WTC11 (cell line): ENCODE measurements at places on chromosomes 4 and X. TPM values are rescaled to one million over a fixed set of nuclear protein-coding genes. Genes with fewer than 3 reads are reported as not detected.

Gene PAGE2B
- total RNA-seq = 0.46 to 0.94 TPM (median 0.92 TPM) in 3 replicates

Gene ARHGAP6
- 0.55 to 1.0 TPM (median 0.89 TPM) in 3 replicates for total RNA-seq

GRCh38 chrX:134600714-134601113, 57.6 kb downstream of the PLAC1 start:
- DNase-seq = no peak

DNA sequence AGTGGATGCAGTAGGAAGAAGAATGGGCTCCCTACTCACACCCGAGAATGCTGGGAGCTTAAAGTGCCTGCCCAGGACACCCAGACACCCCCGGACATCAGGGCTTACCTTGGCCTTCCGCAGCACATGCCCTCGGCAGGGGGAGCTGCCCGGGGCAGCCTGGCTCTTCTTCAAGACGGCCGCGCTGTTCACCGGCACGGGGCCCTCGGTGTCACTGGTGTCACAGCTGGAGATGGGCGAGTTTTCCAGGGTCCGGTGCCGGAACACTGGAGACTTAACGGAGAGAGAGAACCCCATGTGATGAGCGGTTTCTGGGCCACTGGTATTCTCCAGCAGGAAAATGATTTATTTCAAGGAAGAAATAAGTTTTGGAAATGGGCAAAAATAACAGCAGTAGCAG, 170.9 kb downstream of the AFAP1 start:
- no peak for DNase-seq

DNA sequence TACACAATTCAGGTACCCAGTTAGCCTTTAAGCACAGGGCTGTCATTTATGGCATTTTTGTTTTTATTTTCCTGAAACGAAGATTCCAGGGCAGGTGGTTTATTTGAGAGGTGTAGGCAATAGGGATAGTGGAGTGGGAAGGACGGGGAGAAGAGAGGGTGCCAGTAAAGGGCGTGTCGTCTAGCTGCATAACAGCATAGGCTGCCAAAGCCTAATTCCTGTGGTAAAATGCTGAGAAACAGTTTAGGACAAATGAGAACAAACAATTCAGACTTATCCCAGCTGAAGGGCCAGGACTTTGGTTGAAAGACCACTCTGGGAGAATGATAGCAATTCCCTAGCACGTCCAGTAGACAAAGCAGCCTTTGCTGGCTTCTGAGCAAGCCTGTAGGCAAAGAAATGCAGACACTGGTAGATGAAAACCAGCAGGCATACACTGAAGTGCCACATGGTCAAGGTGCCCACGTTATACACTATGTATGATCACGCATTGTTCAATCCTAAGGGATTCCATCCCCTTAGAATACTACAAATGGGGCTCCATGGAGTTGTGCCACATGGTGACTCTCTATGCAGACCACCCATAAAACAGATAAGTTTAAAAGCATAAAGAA, 70.6 kb downstream of the PKD2 start:
- DNase-seq = no peak
